ENCODE measurements at places on chromosomes 3 and 15.

GRCh38 chr3:32215185-32215584 lies 23.3 kb upstream of the CMTM8 start:
- DNase-seq, result no peak

DNA sequence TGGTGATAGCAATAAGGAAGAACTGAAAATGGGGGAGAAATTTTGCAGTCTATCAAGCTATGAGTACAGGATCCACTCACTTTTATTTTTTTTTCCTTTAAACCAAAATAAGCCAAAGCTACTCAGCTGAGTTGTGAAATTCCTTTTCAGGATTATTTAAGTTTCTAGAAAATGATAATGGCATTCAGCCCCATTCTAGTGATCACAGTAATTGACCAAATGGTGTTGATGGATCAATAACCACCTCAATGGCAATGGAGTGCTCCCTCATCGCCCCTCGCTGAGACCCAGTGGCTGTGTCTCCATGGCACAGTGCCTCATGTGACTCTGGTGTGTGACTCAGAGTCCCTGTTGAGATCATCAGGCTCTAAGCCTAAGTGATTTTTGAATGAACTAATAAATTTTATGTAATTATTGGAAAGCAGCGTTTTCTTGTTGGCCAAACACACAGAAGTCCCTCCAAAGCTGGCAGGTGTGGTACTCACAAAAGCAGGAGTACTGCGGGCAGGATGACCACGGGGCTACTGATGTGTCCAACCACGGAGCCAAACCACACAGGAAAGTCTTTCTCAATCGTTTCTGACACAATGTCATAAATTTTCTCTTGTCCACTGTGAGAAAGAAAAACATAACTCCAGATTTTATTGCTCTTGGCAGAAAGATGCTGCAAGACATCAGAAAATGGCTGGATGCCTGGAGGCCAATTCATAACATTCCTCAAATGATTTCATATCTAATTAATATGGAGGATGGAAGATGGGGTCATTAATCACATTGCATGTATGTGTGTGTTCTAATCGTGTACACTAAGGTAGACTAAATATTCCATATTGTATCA lies 14.4 kb upstream of the STARD5 start:
- DNase-seq, result peak; percentile 46

- DNase-seq, result no peak
Measured at GRCh38 chr15:31285772-31286261, 40.8 kb upstream of the KLF13 start.

- peak; percentile 51 for DNase-seq
Measured at GRCh38 chr15:71743861-71744382, 66.4 kb upstream of the NR2E3 start.

DNA sequence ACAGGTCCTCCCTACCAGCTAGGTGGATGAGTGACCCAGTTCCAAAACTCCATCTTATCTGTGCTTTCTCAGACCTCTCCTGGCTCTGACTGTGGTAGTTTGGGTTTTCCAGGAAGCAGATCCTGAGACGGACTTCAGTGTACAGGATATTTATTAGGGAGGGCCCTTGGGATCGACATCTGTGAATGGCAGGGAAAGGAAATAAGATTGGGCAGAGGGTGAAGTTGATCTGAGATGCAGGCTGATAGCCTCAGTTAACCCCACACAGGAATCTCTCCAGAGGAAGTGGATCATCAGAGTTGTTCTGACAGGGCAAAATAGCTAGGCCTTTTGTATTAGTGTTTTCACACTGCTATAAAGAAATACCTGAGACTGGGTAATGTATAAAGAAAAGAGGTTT lies 16.7 kb upstream of the MAPK6 start:
- DNase-seq, result no peak

DNA sequence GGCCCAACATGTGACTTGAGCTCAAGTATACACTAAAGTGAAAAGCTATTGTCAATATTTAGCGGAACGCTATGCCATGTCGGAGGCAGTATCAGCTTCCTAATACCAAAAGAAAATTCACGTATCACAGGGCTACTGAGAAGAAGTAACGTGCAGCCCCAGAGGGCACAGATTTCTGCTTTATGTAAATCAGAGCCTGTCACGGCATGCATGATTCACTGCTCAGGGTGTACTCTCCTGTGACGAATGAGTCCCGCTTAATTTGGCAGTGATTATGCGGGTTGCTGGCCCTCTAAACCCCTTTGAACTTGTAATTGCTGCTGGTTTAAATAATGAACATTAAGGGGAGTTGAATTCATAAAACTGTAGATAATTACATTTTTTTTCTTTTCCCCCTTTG lies 85.3 kb downstream of the MEIS2 start:
- no peak for DNase-seq

GRCh38 chr3:141336672-141337522 lies 31.4 kb upstream of the ZBTB38 start:
- DNase-seq, result peak; percentile 92

DNA sequence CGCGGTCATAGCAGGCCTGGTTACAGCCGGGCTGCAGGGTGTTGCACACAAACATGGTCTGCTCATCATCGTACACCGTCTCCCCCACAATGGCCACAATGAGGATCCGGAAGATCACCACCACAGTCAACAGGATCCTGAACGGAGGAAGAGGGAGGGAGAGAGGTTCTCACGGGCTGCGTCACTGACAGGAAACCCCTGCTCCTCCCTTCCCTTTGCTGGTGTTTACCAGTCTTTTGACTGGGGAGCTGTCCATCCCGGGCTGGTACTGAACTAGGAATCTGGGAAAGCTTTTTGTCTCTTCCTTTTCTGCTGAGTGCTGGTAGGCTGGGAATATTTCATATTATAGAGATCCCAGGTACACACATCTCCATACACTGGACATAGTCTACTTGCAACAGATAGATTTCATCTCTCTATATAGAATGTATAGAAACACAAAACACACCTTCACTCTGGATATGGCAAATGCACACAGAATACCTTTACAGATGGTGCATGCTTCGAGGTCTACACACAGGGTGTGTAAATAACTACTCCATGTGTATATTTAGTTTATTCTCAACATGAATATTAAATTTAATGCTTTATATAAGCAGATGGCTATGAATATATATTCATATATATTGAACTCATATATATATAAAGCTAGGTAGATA lies 1.4 kb downstream of the GJD2 start:
- DNase-seq, result no peak

DNA sequence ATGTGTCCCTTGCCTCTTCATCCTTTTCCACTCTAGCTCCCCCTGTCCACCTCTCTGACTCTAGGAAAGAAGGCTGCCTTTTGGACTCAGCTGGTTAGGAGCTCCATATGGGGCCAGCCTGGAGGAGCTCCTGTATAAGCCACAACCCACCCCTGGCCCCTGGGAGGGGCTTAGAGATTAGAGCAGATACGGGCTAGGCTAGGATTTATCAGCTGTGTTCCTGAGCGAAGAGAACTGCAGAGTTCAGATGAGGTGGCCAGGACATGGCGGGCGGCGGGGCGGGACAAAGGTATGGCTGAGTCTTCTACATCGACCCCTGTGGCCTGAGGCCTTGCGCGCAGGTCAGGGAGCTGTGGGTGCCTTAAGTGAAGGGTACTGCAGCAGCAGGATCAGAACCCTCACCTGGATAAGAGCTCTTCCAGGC lies 7.9 kb downstream of the NBEAL2 start:
- no peak for DNase-seq

- DNase-seq, result no peak
Measured at GRCh38 chr15:78052001-78052401, 25.5 kb downstream of the TBC1D2B start.
